ENCODE measurements at places on chromosomes 3 and 15. TPM values are rescaled to one million over a fixed set of nuclear protein-coding genes. Genes with fewer than 3 reads are reported as not detected.

Gene ERICH6
- 0.39 TPM for total RNA-seq

Gene C3orf52
- 11.7 TPM for total RNA-seq

DNA sequence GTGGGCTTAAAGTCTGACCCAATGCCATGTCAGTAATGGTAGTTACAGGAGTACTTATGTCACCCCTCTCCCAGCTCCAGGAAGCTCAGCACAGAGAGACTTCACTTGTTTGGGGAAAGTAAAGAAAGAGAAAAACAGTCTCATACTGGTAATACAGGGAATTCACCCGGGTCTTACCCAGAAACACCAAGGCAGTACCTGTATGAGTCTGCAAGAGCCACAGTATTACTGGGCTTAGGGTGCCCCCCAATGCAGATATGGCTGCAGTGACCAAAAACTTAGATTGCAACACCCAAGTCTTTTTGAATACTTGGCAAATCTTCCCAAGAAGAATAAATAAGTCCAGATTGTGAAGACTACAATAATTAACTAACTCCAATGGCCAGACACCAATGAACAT, 622.1 kb downstream of the IGSF11 start:
- no peak overlapping the region for H3K27ac ChIP-seq
- H3K36me3 ChIP-seq, result no peaks in the 10 kb centered on the region
- H3K4me3 ChIP-seq, result no peak overlapping the region
- DNase-seq, result no peak
- H3K4me1 ChIP-seq, result no peaks in the 10 kb centered on the region

DNA sequence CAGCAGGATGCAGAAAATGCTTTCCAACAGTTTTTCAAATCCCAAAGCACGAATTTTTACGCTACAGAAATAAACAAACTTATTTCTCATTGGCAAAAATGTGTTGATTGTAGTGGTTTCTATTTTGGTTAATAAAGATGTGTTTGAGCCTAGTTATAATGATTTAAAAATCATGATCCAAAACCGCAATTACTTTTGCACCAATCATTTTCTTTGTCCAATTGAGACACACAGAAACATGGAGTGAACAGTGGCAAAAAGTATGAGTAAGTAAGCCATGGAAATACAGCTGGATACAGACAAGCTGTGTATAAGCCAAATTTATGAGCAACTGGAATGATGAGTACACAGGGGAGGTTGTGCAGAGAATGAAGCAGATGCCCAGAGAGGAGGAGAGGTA, 427.9 kb downstream of the NTRK3 start:
- H3K27ac ChIP-seq, result no peak overlapping the region
- no peaks in the 10 kb centered on the region for H3K36me3 ChIP-seq
- no peak overlapping the region for H3K4me3 ChIP-seq
- no peaks in the 10 kb centered on the region for H3K27me3 ChIP-seq

DNA sequence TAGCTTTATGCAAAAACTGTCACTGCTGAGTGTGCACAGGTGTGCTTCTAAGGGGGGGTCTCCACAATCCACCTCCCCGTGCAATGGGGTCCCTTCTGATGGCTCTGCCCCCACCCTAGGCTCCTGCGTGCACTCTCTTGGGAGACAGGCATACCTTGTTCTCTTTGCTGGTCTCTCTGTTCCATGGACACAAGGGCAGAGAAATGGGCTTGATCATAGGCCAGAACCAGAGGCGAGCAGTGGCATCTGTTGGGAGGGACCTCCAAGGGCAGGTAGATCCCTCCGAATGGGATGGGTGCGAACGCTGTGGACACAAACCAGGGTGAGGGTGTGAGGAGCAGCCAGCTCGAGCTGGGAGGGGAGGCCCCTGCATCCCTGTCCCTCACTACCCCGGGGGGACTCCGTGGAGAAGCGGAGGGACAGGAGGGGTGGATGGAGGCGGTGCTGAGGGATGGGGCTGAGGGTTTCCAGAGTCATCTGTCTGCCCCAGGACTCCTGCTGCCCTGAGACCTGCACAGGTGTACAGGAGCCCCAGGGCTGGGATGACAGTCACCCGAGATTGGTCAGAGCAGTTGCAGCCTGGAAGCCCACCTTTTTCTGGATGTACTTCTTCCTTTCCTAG, 175.0 kb downstream of the KLF13 start:
- H3K4me3 ChIP-seq, result no peak overlapping the region
- no peak for DNase-seq
- peaks cover 6% of the 10 kb centered on the region for H3K27me3 ChIP-seq

DNA sequence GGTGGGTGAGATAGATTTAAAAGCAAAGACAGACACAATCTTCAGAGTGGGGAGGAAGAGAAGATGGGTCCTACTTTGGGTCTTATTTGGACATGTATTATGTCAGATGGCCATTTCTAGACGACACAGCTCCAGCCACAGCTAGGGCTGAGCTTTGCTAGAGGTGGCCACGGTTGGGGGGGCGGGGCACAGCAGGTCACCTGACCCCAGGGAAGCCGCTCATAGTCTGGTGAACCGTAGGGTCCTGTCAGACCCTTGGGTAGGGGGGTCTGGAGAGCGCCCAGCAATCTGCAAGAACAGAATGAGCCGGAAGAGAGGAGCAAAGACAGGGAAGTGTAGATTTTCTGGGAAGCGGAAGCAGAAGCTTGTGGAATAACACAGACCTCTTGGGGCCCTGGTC, 6.6 kb downstream of the EPB42 start:
- no peak overlapping the region for H3K4me3 ChIP-seq
- no peaks in the 10 kb centered on the region for H3K4me1 ChIP-seq
- no peak overlapping the region for H3K27ac ChIP-seq
- peaks cover 1% of the 10 kb centered on the region for H3K27me3 ChIP-seq
- DNase-seq, result no peak

- peaks cover 3% of the 10 kb centered on the region for H3K36me3 ChIP-seq
- H3K27ac ChIP-seq, result peak overlapping the region; percentile 95
- DNase-seq, result peak; percentile 27
Measured at GRCh38 chr3:157129803-157130466, 30.0 kb downstream of the CCNL1 start.

DNA sequence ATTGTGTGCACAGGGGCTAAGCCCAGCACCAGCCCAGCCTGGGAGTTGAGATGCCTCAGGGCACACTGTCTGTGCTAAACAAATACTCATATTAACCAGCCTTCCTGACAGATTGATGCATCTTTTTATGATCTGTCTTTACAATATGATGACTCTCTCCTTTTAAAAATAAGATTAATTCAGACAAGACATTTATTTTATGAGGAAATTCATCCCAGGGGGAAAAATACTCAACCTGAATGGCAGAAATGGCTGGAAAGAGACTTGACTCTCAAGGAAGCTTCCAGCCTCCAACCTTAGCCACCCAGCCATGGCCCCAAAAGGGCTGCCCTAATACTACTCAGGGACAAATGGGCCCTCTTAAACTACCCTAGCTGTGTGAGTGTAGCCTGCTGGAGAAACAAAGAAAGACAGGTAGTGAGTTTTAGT, 46.9 kb downstream of the NOX5 start:
- H3K27me3 ChIP-seq, result peaks cover 21% of the 10 kb centered on the region
- peaks cover 16% of the 10 kb centered on the region for H3K4me1 ChIP-seq
- H3K27ac ChIP-seq, result no peak overlapping the region
- H3K4me3 ChIP-seq, result no peak overlapping the region

DNA sequence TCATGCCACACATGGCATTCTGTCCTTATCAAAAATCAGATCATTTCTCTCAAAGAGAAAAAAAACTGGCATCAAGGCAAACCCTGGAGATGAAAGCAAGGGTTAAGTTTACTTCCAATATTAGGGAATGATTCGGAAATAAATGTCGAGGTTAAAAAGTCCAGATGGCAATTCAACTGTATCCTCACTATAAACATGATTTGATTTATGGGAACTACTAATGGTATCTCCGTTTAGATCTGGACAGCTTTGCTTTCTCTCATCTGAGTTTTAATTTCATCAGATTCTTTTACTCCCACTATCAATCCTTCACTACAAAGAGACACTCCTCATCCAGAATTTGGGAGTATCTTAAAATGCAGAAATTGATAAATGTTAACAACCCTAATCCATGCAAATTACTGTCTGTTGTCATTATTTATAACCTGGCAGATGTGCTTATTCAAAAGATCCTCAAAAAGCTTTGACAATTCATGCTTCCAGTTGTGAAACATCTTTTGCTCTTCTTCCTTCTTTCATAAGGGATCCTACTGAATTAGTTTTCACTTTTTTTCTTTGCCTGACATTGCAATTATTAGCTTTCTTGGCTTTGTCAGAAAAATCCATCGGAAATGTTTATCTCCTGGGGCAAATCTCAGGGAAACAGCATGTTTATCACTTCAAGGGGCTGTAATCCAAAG, 903.2 kb downstream of the MCTP2 start:
- no peak overlapping the region for H3K27ac ChIP-seq
- no peak for DNase-seq
- H3K27me3 ChIP-seq, result no peaks in the 10 kb centered on the region
- no peak overlapping the region for H3K4me3 ChIP-seq
- H3K4me1 ChIP-seq, result no peaks in the 10 kb centered on the region

- no peak overlapping the region for H3K4me3 ChIP-seq
- no peaks in the 10 kb centered on the region for H3K4me1 ChIP-seq
- no peaks in the 10 kb centered on the region for H3K36me3 ChIP-seq
- no peak overlapping the region for H3K27ac ChIP-seq
Measured at GRCh38 chr3:155651489-155652218, 93.2 kb downstream of the PLCH1 start.

DNA sequence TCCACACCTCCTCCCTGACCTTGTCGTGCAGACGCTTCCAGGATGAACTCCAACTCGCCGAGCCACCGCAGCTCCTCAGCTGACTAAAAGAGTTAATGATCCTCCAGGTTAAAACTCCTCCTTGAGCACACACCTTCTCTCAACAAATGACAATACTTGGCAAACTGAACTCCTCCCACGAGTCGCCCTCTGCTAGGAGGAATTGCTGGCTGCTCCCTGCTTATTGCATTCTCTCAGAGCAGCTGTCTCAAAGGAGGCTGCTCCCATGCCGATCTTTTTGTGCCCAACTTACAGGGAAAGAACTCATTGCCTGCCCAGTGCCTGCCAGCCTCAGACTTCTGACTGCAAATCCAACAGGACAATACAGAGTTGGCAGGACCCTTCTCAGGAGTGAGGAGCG, at the start of gene ATP13A4:
Gene ATP13A4 (minus strand): TSS at position 85 of the 400 bp plus-strand sequence. CDS start 96 bp downstream, outside the sequence.
- no peaks in the 10 kb centered on the region for H3K27me3 ChIP-seq
- no peak within 1 kb of the TSS for H3K27ac ChIP-seq
- H3K4me3 ChIP-seq, result no peak within 1 kb of the TSS
- no peak for DNase-seq
